ENCODE measurements at places on chromosomes 5 and 9. TPM values are rescaled to one million over a fixed set of nuclear protein-coding genes. Genes with fewer than 3 reads are reported as not detected.

Gene SOHLH1
- total RNA-seq: not detected

Gene RETREG1
- total RNA-seq: 180 TPM

Gene ZFYVE16
- total RNA-seq: 27.8 TPM

DNA sequence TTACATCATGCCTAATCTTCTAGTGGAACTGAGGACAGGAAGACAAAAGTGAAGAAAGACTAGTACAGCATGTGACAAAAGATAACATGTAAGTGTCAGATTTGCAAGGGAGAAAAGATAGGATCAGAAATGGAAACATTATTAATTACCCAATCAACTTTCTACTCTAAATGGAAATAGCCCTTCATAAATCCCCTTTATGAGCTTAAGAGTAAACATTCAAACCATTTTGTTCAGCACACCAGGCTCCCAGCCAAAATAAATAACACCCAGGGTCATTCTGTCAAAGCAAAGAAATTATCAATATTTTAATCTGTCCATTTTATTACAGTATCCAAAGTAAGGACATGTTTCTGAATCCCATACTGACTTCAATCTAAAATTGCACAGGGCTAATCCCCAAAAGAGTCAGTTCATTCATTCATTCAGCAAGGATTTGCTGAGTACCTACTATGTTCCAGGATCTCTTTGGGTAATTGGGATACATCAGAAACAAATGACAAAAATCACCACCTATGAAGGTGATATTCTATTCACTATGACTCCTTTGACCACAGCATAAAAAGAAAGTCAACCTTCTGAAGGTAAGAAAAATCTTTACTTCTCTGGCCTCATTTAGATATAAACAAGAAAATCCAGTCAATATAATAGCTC, 5.3 kb downstream of the PRELID2 start:
- no peaks in the 10 kb centered on the region for H3K27me3 ChIP-seq
- H3K36me3 ChIP-seq: no peaks in the 10 kb centered on the region
- H3K27ac ChIP-seq: no peak overlapping the region
- peaks cover 28% of the 10 kb centered on the region for H3K4me1 ChIP-seq
- no peak overlapping the region for H3K4me3 ChIP-seq
- no peak for DNase-seq

- no peak overlapping the region for H3K27ac ChIP-seq
- DNase-seq: no peak
- no peaks in the 10 kb centered on the region for H3K27me3 ChIP-seq
- no peaks in the 10 kb centered on the region for H3K36me3 ChIP-seq
- no peaks in the 10 kb centered on the region for H3K4me1 ChIP-seq
Measured at GRCh38 chr9:91241909-91242308, 119.8 kb downstream of the AUH start.

GRCh38 chr5:132751444-132751843, 4.2 kb downstream of the CCNI2 start:
- no peaks in the 10 kb centered on the region for H3K27me3 ChIP-seq
- H3K4me3 ChIP-seq: no peak overlapping the region
- no peaks in the 10 kb centered on the region for H3K36me3 ChIP-seq
- H3K27ac ChIP-seq: no peak overlapping the region
